Renal cortical epithelial cell (primary cell): ENCODE measurements at places on chromosomes 12 and 14. TPM values are rescaled to one million over a fixed set of nuclear protein-coding genes. Genes with fewer than 3 reads are reported as not detected.

CHURC1 gene
- total RNA-seq: 61.6 and 72.8 TPM in 2 replicates

RPS29 gene
- total RNA-seq: 336 and 4,414 TPM in 2 replicates

C14orf180 gene
- not detected in 2 replicates for total RNA-seq

- DNase-seq: no peak
These were observed 64.9 kb upstream of the SYT1 start for GRCh38 chr12:78799649-78800048.

DNA sequence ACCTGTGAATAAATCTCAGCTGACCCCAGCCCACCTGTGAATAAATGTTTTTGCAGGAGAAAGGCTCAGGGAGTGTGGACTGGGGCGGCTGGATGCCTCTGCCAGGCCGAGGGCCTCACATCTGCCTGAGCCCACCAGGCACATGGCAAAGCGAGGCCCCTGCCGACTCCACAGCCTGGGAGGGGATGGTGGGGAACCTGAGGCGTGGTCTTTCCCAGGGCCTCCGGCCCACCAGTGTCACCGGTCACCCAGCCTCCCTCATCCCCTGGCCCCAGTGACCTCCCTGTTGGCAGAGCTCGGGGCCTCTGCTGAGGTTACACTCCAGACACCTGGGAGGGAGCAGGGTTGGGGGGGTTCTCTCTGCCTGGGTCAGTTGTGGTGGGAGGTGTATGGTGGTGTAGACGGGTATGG lies 8.2 kb downstream of the NOC4L start:
- no peak for DNase-seq

GRCh38 chr12:51921017-51921725 lies 13.9 kb downstream of the ACVRL1 start:
- DNase-seq: no peak

KRT2 gene
- not detected in 2 replicates for total RNA-seq

KIF21A gene
- 20.5 and 62.0 TPM in 2 replicates for total RNA-seq

DNA sequence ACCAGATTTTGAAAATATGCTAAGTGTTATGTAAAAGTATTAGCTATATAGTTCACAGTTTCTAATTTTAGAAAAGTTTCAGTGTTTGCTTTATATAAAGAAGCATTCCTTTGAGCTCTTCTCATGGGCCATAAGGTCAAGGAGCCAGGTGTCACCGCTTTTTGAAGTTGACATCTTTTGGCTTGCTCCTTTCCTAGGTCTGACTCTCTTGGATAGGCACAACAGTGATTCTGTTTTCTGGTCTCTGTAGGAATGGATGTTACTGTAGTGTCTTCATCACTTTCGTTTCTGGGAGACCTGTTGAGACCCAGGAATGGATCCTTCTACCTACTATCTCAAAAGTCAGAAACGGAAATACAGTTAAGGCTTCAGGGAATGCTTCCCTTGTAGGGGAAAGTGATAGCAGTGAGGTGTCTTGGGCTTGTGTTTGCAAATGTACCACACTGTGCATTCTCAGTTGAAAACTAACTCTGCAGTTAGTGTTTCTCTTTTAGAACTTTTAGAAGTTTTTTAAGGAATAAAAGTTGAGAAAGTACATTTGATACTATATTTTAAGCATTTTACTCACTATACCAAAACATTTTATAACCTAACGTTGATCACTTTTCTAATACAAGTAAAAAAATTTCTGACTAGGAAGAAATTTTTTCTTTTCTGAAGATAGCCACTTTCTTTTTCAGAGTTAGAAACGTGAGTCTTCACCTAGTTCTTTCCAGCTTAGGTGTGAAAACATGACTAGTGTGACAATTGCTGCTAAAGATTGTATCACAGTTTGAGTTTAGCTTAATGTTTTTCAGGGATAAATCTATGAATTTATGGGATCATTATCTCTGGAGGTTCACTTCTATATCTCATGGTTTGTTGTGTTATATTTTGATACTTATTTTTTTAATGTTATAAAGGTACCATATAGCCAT lies 20.8 kb downstream of the VRK1 start:
- no peak for DNase-seq

HCAR2 gene
- total RNA-seq: under 0.01 TPM in 1 of 2 replicates, not detected in the other
